Smooth muscle cell of the brain vasculature (primary cell): ENCODE measurements at places on chromosomes 1 and 21.

GRCh38 chr1:74686928-74687327, 13.3 kb upstream of the ERICH3 start:
- no peak for DNase-seq

DNA sequence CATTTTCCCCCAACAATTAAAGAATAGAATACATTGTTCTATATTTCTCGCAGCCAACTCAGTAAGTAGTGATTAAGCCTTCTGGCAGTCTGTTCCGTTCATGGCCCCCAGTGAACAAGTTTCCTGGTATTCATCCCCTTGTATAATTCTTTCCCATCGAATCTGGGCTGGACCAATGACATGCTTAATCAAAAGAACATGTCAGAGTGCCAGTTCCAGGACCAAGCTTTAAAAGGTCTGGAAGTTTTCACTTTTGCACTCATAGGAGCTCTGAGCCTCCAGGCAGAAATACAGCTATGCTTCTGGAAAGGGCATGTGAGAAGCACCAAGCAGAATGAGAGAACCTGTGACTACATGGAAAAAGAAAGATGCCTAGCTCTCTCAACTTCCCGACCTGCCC, 22.5 kb upstream of the DPYD start:
- no peak for DNase-seq

GRCh38 chr1:33258788-33259274, 2.5 kb downstream of the ZNF362 start:
- no peak for DNase-seq

- DNase-seq: no peak
These were observed 14.3 kb downstream of the SLC2A1 start for GRCh38 chr1:42944246-42944928.

DNA sequence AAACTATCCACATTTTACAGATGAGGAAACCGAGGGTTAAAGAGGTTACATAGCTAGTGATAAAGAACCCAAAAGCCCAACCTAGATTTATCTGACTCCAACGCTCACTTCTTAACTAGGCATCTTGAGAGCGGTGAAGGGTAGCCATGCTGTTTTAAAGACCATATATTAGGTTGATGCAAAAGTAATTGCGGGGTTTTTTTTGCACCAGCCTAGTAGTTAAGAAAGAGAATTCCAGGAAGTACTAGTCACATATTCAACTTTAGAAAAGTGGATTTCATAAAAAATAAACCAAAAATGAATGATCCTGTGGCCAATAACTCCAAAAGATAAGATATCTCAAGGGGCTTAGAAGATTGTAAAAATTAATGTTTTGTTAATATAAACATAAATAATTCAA, 162.1 kb downstream of the GLUL start:
- DNase-seq: no peak
